LHCN-M2 (cell line): ENCODE measurements at places on chromosomes 4 and X. TPM values are rescaled to one million over a fixed set of nuclear protein-coding genes. Genes with fewer than 3 reads are reported as not detected.

The SAGE1 gene
- total RNA-seq = not detected in 2 replicates

The BMP15 gene
- not detected in 2 replicates for total RNA-seq

The CCNG2 gene
- 41.7 and 42.3 TPM in 2 replicates for total RNA-seq

The DCLK2 gene
- 2.8 and 2.9 TPM in 2 replicates for total RNA-seq

The KCND1 gene
- total RNA-seq = 0.32 and 0.69 TPM in 2 replicates

The UGT2A3 gene
- total RNA-seq = not detected in 2 replicates

The NCAPG gene
- 83.7 and 84.6 TPM in 2 replicates for total RNA-seq

The VSIG4 gene
- total RNA-seq = not detected in 2 replicates

The USP53 gene
- total RNA-seq = 22.9 and 30.7 TPM in 2 replicates

The ZCCHC18 gene
- 0.64 TPM in 1 of 2 replicates, not detected in the other for total RNA-seq

The ZFP92 gene
- total RNA-seq = not detected in 2 replicates

The IL13RA1 gene
- 33.4 and 34.2 TPM in 2 replicates for total RNA-seq

The SSX5 gene
- not detected in 2 replicates for total RNA-seq

The GPAT3 gene
- total RNA-seq = 1.5 and 2.3 TPM in 2 replicates

The FDCSP gene
- not detected in 2 replicates for total RNA-seq

The CLDN34 gene
- total RNA-seq = not detected in 2 replicates

The PAGE4 gene
- total RNA-seq = not detected in 2 replicates

The NEXMIF gene
- total RNA-seq = not detected in 2 replicates

The TFE3 gene
- 58.9 and 61.5 TPM in 2 replicates for total RNA-seq

The APELA gene
- not detected in 2 replicates for total RNA-seq

The FANCB gene
- 6.2 and 8.3 TPM in 2 replicates for total RNA-seq

The S100G gene
- not detected in 2 replicates for total RNA-seq

The PDHA1 gene
- 64.2 and 112 TPM in 2 replicates for total RNA-seq

The PPARGC1A gene
- 0.90 and 0.98 TPM in 2 replicates for total RNA-seq

The TEX13A gene
- not detected in 2 replicates for total RNA-seq

The NAP1L2 gene
- 0.06 TPM in 1 of 2 replicates, not detected in the other for total RNA-seq

The USP17L15 gene
- not detected in 2 replicates for total RNA-seq

The USP26 gene
- not detected in 2 replicates for total RNA-seq

The TMEM150C gene
- 0.26 TPM in 1 of 2 replicates, not detected in the other for total RNA-seq

The COL25A1 gene
- total RNA-seq = 21.3 and 23.0 TPM in 2 replicates

The ZCCHC12 gene
- total RNA-seq = 0.19 TPM in 1 of 2 replicates, not detected in the other

The PLXNA3 gene
- total RNA-seq = 7.5 and 9.6 TPM in 2 replicates

The ERVMER34-1 gene
- 0.26 and 0.34 TPM in 2 replicates for total RNA-seq

The GIMD1 gene
- total RNA-seq = not detected in 2 replicates

The STK32B gene
- total RNA-seq = 0.52 and 0.77 TPM in 2 replicates

The PRRG1 gene
- 16.6 and 17.6 TPM in 2 replicates for total RNA-seq

The IGSF1 gene
- not detected in 2 replicates for total RNA-seq

The ADH1A gene
- total RNA-seq = not detected in 2 replicates

The ZFYVE28 gene
- 2.1 and 2.6 TPM in 2 replicates for total RNA-seq
